Hippocampal formation (tissue), 2 donors: ENCODE measurements at places on chromosomes 13 and 19.

DNA sequence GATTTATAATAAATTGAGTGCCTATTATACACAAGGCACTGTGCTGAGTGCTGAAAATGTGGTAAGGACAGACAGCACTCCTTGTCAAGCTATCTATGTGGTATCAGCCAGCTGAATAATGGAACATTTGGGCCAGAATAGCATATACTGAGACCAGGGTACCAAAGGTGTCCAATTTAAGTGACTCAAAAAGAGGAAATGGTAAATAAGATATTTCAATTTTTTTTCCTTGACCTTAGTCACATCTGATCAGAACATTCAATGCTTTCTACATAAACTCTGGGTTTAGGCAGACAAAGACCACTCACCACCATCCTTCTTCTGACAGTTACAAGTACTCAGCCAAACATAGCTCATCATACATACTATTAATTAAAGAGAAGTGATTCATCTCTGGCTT is 43.2 kb downstream of the RCBTB2 start:
- DNase-seq, result no peak

DNA sequence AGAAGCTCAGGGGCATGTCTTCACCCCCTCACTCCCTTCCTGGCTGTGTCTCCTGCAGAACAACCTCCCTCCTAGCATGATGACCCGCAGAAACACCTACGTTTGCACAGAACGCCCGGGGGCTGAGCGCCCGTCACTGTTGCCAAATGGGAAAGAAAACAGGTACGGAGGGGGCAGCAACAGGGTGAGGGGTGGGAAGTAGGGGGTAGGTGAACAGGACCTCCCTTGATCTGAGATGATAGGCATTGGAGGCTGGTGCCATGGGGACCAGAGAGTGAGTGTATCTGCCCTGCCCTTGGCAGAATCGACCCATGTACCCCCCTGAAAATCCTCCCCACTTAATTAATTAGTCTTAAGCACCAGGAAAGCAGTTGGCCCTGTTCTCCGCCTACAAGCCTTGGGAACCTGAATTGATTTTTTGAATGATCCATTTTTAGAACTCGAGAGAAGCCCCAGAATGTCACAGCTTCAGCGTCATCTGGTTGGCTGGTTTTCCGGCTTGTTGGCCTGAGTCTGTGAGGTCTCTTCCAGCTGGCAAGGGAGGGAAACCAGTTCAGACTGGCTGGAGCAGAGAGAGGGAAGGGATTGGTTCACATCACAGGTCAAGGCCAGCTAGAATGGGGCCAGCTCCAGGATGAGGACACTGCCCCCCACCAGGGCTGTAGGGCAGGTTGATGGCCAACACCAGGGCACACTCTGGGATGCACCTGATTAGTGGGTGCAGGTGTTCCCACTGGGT is 28.2 kb downstream of the CKM start:
- DNase-seq, result peak; percentile 17

DNA sequence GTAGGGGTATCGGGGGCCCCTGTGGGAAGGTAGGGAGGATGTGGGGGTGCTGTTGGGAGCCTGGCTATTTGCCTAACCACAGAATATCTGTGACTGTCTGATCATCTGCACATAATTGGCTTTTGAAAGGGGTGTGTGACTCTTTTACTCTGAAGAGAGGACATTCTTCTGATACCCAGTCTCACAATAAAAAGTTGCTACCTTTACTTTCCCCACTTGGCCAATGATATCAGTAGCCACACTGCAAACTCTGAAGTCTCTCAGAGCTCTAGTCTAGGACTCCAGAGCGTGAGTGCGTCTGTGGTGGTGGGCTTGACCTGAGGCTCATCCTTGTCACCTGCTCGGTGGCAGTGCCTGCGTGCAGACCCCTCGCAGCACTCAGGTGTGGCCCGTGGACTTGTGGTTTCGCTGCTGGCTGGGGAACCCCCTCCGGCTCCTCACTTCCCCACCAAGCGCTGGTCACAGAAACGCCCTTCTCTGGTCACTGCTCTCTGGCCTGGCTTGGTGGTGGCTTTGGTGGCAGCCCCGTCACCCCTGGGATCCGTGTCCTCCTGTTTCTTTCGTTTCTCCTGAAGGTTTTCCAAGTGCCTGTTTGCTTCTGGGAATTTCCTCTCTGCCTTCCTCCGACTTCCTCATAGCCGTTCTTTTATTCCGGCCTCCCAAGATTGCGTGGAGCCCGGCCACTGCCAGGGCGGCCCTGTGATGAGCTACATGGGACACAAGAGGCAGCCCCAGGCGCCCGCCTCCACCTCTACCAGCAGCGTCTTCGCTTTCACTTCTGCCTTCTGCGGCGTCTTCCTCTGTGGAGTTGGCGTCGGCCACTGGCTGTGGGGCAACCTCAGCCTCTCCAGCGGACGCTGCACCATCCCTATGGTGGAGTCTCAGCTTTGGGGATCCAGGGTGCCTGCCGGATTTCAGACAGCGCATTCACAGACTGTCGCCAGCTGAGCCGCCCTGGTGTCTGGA is 78.0 kb downstream of the ATP11A start:
- DNase-seq, result peak; percentile 26

GRCh38 chr19:14150041-14150769 is 13.8 kb upstream of the ASF1B start:
- DNase-seq, result no peak

DNA sequence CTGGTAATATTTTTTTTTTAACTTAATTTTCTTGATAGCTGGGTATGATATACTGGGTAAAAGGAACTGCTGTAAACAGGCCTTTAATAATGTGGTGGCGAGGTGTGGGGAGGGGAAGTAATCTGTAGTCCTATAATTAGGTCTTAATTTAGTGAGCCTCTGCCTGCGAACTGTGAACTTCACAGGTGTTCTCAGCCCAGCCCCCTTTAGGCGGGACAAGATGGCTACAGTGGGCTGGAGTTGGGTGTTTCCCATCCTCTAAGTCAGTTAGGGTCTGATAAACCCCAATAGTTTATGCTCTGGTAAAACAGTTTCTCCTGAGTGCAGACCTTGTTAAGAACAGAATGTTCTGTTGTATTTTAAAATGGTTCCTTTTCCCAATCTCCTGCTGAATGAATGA is 97.6 kb upstream of the SERP2 start:
- DNase-seq, result no peak

GRCh38 chr13:79637133-79637763 is 156.3 kb downstream of the NDFIP2 start:
- no peak for DNase-seq

GRCh38 chr13:40149611-40150274 is 494.3 kb downstream of the COG6 start:
- DNase-seq, result no peak

DNA sequence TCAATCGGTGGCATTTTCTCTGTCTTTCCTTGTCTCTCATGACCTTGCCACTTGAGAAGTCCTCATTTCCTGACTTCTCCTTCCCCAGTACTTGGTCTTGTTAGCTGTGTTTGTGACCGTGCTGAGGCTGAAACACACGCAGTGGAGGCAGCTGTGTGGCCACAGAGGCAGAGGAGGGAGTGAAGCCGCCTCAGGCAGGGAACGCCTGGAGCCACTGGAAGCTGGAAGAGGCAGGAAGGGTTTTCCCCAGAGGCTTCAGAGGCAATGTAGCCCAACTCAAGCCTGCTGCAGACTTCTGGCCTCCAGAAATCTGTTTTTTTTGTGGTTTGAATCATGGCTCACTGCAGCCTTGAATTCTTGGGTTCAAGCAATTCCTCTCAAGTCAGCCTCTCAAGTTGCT is 29.2 kb upstream of the ARGLU1 start:
- no peak for DNase-seq

DNA sequence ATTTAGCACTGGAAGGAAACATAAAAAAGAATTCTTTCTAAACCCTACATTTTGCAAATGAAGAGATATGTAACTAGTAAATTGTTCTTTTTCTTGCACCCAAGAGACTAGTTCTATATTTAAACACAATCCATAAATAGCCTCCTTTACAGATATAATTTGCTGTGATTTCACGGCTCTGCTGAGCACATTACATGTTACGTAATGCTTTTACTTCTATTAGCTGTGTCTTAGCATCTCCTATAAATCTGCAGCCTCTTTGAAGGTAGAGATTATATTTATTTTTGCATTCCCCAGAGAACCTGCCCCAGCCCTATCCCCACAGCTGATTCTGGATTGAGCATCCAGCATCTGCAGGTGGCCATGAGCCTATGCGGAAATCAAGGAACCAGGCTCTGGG is 32.2 kb downstream of the LACC1 start:
- no peak for DNase-seq

- DNase-seq, result no peak
These were observed 242.1 kb downstream of the FGF9 start for GRCh38 chr13:21913010-21913409.

DNA sequence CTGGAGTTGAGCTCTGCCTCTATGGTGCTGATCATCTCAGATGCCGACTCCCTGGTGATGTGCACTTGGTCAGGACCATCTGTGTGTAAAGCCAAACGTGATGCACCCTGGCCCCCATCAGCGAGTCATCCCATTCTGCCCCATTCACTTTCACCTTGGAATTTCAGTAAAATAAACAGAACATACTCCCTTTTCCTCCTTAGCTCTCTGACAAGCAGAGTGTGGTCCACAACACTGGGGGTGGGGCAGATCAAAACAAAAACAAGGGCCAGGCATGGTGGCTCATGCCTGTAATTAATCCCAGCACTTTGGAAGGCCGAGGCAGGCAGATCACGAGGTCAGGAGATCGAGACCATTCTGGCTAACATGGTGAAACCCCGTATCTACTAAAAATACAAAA is 12.3 kb downstream of the CEACAM20 start:
- DNase-seq, result no peak

DNA sequence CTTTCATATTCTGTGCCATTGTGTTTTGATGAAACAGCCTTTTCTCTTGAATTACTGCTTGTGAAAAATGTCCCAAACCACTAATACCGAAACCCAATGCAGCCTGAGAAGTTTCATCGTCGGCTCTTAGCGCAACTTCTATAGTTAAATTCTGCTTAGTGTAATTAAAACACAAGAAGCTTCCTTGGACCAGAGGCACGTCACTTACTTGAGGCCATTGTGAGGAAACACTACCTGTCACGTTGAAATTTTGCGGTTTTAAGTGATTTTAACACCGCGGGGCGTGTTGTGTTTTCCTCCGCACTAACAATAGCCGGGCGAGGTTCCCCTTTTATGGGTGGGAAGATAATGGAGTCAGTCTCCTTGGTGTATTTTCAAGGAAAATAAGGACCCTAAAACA is 70.9 kb downstream of the GGACT start:
- DNase-seq, result no peak

DNA sequence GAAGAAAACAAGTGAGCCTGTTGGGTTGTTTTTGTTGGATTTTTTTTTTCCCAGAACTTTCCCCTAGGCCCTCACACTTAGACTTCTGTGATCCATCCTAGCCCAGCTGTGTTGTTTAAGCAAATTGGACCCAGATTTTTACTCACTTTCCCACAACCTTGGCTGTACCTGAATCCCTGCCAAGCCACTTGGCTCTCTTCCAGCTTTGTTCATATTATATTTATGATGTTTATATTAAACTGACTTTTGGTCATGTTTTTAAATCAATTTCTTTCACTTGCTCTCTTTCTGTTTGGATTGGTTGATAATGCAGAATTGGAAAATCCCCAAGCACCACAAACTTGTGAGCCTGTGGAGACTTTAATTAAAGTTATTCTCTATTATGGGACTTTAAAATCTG is 16.6 kb downstream of the OLFM4 start:
- no peak for DNase-seq

DNA sequence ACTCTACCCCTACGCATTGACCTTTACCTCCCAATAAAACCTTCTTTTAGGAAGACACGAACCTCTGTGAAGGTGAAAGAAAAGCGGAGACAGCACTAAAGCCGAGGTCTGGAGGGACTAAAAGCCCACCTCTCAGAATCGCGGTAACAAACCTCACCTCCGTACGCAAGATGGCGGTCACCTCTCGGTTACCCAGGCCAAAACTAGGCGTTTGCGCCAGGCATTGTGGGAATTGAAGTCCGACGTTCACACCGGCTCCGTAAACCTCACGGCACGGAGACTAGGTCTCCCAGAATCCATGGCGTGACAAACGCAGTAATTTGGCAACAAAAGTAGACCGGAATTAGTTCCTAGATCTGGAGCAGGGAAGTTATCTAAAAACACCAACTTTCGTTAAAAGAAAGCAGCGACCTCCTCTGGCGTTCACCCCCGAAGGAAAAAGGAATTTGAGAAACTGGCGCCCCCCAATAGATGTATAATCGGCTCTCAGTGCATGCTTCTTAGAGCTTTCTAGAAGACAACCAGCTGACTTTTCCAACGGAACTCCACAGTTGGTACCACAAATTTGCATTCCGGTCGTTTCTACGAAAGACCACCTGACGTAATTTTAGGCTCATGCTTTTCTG is at the start of gene N4BP2L2:
N4BP2L2 (minus strand) TSS at position 175 of the 626 bp plus-strand sequence. CDS start 1,768 bp downstream, outside the sequence.
- DNase-seq, result peak; percentile 99

DNA sequence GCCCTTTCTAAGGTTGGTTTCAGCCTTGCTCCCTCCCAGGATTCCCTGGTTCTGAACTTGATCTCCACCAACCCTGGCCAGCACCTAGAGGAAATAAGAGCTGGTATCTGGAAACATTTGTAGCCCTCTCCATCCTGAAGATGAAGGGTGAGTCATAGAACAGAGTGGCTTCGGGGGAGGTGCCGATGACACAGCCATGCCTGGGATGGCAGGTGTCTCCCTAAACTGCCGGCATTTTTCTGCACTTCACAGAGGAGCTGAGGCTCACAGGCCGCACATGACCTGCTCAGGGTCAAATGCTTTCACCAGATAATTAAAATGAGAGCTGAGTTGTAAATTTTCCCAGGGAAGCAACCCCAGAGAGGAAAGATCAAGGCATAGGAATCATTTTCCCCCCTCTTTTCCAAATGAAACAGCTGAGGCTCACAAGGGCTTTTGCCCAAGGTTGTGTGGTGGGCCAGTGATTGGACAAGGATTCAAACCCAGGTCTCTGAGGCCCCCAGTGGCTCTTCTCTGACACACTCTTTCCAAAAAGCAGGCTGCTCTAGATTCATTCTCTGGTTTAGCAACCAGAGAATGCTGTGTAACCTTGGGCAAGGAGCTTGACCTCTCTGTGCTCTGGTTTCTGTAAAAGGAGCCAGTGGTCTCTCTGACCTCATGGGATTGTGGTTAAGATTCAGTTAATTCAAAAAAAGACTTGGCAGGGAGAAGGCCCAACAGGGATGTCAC is 1.2 kb upstream of the SLC25A42 start:
- peak; percentile 15 for DNase-seq

- DNase-seq, result no peak
These were observed 238.0 kb downstream of the IRS2 start for GRCh38 chr13:109548374-109548773.

DNA sequence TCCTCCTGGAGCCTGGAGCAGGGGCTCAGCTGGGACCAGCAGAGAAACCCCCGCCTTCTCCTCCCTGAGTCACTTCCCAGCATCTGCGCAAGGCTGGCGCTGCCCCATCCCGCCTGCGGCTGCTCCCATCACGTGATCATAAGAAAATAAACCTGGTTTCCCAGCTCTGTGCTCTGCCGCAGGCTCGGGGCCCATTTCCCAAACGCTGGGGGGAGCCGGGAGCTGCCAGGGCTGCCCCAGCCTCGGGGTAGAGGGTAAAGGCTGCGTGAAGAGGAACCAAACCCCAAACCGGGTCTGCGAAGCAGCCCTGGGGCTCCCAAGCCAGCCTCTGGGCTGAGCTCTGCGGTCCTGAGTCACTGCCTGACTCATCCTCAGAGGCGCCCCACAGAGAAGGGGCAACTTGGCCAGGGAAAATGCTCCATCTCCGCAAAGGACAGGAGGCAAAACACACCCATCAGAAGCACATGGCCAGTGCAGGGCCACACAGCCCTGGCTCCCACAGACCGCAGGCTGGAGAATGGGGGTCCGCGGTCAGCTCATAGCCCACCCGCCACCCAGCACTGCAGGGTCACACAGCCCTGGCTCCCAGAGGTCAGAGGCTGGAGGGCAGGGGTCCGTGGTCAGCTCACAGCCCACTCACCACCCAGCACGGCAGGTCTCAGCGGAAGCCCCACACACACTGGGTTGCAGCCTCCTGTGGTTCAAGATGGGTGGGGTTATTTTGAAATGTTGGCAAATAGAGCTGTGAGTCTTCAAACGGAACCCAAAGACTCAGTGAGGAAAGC is 67.1 kb downstream of the RASA3 start:
- DNase-seq, result peak; percentile 73
